ENCODE measurements at places on chromosomes 7 and 10. TPM values are rescaled to one million over a fixed set of nuclear protein-coding genes. Genes with fewer than 3 reads are reported as not detected.
A peak's percentile ranks its signal among the peaks of the same experiment; 100 is the strongest.

DNA sequence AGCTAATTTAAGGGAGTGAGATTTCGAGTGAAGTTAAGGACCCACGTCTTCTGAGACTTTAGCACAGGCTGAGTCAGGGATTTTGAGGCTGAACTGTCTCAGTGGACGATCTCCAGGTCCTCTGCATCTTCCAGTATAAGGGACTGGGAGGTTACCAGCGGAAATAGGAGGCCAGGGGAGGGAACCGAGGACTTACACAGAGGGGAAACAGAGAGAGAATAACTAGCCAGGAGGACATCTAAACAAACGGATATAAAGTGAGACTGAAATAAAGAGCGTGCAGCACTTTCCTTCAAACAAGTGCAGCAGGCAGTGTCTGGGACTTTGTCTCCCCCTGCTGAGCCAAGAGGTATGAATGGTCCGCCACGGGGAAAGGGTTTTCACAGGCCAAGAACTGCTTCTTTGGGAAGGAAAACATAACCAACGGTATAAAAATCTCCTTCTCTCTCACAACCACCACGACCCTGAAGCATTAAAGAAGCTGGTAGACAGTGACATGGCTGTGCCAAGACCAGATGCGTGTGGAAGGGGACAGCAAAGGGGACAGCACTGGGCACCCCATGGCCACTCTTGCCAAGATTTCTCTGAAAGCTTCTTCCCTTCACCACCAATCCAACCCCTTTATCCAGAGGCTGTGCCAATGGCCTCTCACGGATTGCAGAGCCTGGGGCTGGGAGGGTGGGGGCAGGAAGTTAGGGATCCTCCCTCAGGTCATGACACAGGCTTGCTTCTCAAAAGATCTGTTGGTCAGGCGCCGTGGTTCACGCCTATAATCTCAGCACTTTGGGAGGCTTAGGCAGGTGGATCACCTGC, 72.0 kb downstream of the SLC37A3 start:
- H3K4me3 ChIP-seq: peak overlapping the region; percentile 58
- H3K27me3 ChIP-seq: no peaks in the 10 kb centered on the region
- H3K36me3 ChIP-seq: no peaks in the 10 kb centered on the region
- H3K4me1 ChIP-seq: peaks cover 27% of the 10 kb centered on the region
- H3K27ac ChIP-seq: no peak overlapping the region

DNA sequence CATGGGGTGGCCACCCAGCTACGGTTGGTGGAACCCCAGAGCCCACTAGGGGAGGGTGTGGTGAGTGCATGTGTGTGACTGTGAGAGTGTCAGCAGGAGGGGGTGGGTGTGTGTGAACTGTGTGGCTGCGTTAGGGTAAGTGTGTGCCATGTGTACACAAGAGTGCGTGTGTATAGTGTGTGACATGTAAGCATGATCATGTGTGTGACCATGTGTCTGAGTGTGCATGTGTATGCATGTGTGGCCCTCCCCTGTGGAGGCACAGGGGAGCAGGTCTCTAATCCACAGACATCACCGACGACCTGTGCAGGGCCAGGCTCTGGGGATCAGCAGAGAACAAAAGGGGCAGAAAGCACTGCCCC, 3.5 kb upstream of the CFAP46 start:
- H3K27me3 ChIP-seq: peaks cover 44% of the 10 kb centered on the region
- no peak for DNase-seq

The OGDHL gene
- total RNA-seq: 1.6 TPM

DNA sequence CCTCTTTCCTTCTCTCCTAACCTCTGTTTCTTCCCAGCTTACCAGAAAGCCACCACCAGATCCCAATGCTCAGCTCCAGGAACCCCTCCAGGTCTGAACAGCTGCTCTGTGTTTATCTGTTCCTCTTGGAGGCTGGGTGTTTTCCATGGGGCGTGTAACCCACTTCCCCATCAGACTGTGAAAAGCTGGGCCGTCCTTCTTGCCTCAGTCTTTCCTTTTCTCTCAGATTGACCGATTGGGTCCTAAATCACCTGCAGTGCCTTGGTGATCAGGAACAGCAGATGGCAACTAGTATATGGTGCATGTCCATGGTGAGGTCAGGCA, 4.8 kb downstream of the SH3PXD2A start:
- DNase-seq: no peak
- no peak overlapping the region for H3K4me3 ChIP-seq
- peaks cover 44% of the 10 kb centered on the region for H3K36me3 ChIP-seq
- no peaks in the 10 kb centered on the region for H3K27me3 ChIP-seq

- H3K4me3 ChIP-seq: no peak overlapping the region
- H3K27me3 ChIP-seq: peaks cover 6% of the 10 kb centered on the region
- no peaks in the 10 kb centered on the region for H3K36me3 ChIP-seq
- peaks cover 26% of the 10 kb centered on the region for H3K4me1 ChIP-seq
- H3K27ac ChIP-seq: no peak overlapping the region
Measured at GRCh38 chr10:6151087-6151977, 51.4 kb upstream of the PFKFB3 start.

GRCh38 chr7:157710396-157710795, 373.6 kb downstream of the DNAJB6 start:
- no peak for DNase-seq
- H3K27me3 ChIP-seq: peaks cover 4% of the 10 kb centered on the region
- no peak overlapping the region for H3K27ac ChIP-seq
- H3K4me1 ChIP-seq: no peaks in the 10 kb centered on the region

Data from HepG2 (cell line).